ENCODE measurements at places on chromosomes 1 and 21. TPM values are rescaled to one million over a fixed set of nuclear protein-coding genes. Genes with fewer than 3 reads are reported as not detected.
A peak's percentile ranks its signal among the peaks of the same experiment; 100 is the strongest.

GRCh38 chr1:27912429-27912828 is 22.4 kb upstream of the SMPDL3B start:
- H3K36me3 ChIP-seq, result peaks cover 53% of the 10 kb centered on the region
- H3K4me1 ChIP-seq, result peaks cover 6% of the 10 kb centered on the region
- no peak for DNase-seq

DNA sequence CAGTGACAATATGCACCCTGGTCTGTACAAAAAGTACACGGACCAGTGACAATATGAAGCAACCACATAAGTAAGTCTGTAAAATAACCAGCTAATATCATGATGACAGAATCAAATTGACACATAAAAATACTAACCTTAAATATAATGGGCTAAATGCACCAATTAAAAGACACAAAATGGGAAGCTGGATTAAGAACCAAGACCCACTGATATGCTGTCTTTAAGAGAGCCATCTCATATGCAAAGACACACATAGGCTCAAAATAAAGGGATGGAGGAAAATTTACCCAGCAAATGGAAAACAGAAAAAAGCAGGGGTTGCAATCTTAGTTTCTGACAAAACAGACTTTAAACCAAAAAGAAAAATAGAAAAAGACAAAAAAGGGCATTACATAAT is 70.4 kb upstream of the VCAM1 start:
- DNase-seq, result no peak
- H3K27ac ChIP-seq, result no peak overlapping the region
- H3K4me1 ChIP-seq, result no peaks in the 10 kb centered on the region
- no peaks in the 10 kb centered on the region for H3K36me3 ChIP-seq
- no peaks in the 10 kb centered on the region for H3K27me3 ChIP-seq

Gene FMOD
- 28.9 TPM for total RNA-seq

DNA sequence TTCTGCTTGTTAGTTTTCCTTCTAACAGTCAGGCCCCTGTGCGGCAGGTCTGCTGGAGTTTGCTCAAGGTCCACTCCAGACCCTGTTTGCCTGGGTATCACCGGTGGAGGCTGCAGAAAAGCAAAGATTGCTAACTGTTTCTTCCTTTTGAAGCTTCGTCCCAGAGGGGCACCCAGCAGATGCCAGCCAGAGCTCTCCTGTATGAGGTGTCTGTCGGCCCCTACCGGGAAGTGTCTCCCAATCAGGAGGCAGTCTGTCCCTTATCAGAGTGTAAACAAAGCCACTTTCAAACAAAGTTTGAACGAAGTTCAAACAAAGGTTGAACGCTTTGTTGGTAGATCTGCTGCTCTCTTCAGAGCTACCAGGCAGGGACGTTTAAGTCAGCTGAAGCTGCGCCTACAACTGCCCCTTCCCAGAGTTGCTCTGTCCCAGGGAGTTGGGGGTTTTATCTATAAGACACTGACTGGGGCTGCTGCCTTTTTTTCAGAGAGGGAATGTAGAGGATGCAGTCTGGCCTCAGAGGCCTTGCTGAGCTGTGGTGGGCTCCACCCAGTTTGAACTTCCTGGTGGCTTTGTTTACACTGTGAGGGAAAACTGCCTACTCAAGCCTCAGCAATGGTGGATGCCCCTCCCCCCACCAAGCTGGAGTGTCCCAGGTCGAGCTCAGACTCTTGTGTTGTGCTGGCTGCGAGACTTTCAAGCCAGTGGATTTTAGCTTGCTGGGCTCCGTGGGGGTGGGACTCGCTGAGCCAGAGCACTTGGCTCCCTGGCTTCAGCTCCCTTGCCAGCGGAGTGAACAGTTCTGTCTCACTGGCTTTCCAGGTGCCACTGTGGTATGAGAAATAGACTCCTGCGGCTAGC is 401.8 kb downstream of the SRGAP2C start:
- DNase-seq, result peak; percentile 42
- no peaks in the 10 kb centered on the region for H3K4me1 ChIP-seq
- no peaks in the 10 kb centered on the region for H3K36me3 ChIP-seq
- H3K4me3 ChIP-seq, result no peak overlapping the region

Gene C1orf74
- total RNA-seq, result 1.6 TPM

Data from lower lobe of right lung (tissue), 2 donors.